Natural killer cell treated with Interleukin-12 subunit alpha and Interleukin-12 subunit beta and Interleukin-15 and Interleukin-18, amount 100 ng/mL, for 72 hours (primary cell): ENCODE measurements at places on chromosomes 6 and 20. TPM values are rescaled to one million over a fixed set of nuclear protein-coding genes. Genes with fewer than 3 reads are reported as not detected.

Gene FAM184A
- 2.1 TPM for total RNA-seq

Gene BMP6
- not detected for total RNA-seq

GRCh38 chr20:62765021-62765420 is 31.3 kb upstream of the MRGBP start:
- no peaks in the 10 kb centered on the region for H3K36me3 ChIP-seq
- H3K27ac ChIP-seq: no peak overlapping the region
- no peak for DNase-seq
- H3K4me3 ChIP-seq: no peak overlapping the region
- H3K4me1 ChIP-seq: no peaks in the 10 kb centered on the region

GRCh38 chr6:32517654-32518445 is 12.2 kb downstream of the HLA-DRB5 start:
- DNase-seq: no peak
- H3K36me3 ChIP-seq: no peaks in the 10 kb centered on the region
- H3K27me3 ChIP-seq: peaks cover 8% of the 10 kb centered on the region
- no peak overlapping the region for H3K4me3 ChIP-seq
- no peak overlapping the region for H3K27ac ChIP-seq

DNA sequence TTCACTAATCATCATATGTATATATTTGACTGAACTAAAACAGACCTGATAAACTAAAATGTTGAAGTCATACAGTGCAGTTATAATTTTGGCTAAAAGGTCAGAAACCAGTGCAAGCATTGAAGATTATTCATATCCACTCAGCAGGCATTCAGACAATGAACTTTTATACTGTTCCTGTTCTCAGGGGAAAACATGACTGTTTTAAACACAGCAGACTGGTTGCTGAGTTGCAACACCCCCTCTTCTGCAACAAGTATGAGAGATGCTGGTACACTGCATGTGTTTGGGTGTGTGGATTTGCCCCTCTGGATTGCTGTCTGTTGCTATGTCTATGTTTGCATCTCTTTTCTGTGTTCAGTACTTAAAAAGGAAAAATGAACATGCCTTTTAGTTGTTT is 206.8 kb downstream of the EYA4 start:
- no peak overlapping the region for H3K27ac ChIP-seq
- H3K27me3 ChIP-seq: no peaks in the 10 kb centered on the region
- H3K36me3 ChIP-seq: no peaks in the 10 kb centered on the region
- DNase-seq: no peak
- H3K4me1 ChIP-seq: no peaks in the 10 kb centered on the region

- DNase-seq: no peak
- H3K4me1 ChIP-seq: peaks cover 66% of the 10 kb centered on the region
- no peaks in the 10 kb centered on the region for H3K36me3 ChIP-seq
- peak overlapping the region; percentile 85 for H3K27ac ChIP-seq
- peak overlapping the region; percentile 16 for H3K4me3 ChIP-seq
- H3K27me3 ChIP-seq: peaks cover 9% of the 10 kb centered on the region
These were observed 164.6 kb upstream of the CDYL start for GRCh38 chr6:4611429-4612129.

DNA sequence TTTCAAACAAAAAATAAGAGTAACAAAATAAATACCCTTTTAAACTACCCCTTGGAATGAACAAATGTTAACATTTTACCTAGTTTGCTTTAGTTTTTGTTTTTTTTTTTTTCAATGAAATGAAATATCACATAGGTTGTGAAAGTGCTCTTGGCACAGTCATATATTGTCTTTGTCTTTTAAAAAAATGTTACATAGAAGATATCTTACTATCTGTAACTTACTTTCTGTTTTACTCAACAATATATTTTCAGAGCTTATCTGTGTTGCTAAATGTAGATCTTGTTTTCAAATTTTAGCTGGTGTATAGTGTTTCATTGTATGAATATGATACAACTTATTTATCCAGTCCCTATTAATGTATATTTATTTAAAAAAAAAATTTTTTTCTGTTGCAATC is 8.6 kb downstream of the CEP57L1 start:
- DNase-seq: no peak
- H3K4me1 ChIP-seq: peaks cover 2% of the 10 kb centered on the region
- H3K4me3 ChIP-seq: no peak overlapping the region
- H3K27ac ChIP-seq: no peak overlapping the region
- no peaks in the 10 kb centered on the region for H3K27me3 ChIP-seq

- no peak overlapping the region for H3K27ac ChIP-seq
- H3K36me3 ChIP-seq: no peaks in the 10 kb centered on the region
- no peaks in the 10 kb centered on the region for H3K27me3 ChIP-seq
- no peaks in the 10 kb centered on the region for H3K4me1 ChIP-seq
These were observed 260.6 kb upstream of the SASH1 start for GRCh38 chr6:148082044-148082443.

DNA sequence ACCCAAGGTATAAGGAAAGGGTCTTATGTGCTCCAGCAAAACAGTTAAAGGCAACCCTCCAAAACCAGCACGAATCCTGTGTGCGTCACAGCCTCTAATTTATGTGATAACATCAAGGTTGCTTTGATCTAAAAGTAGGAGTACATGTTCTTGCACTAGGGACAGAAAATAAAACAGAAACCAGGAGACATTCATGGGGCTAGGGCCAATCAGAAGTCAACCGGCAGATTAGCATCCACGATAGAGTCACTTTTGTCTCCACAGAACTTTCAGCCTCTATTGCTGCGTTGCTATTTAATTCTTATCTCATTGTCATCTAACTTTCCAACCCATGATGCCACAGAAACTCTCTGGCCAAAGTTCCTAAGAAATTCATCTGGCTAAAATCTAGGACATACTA is 178.8 kb upstream of the PTCHD4 start:
- H3K27me3 ChIP-seq: no peaks in the 10 kb centered on the region
- H3K27ac ChIP-seq: no peak overlapping the region
- H3K4me1 ChIP-seq: no peaks in the 10 kb centered on the region
- H3K4me3 ChIP-seq: no peak overlapping the region
- DNase-seq: no peak
- peaks cover 6% of the 10 kb centered on the region for H3K36me3 ChIP-seq

Gene PRDM13
- total RNA-seq: not detected

- no peak overlapping the region for H3K27ac ChIP-seq
- H3K4me1 ChIP-seq: no peaks in the 10 kb centered on the region
- H3K36me3 ChIP-seq: peaks cover 6% of the 10 kb centered on the region
- peaks cover 57% of the 10 kb centered on the region for H3K27me3 ChIP-seq
These were observed 9.1 kb downstream of the ANKRD60 start for GRCh38 chr20:58219342-58219700.

DNA sequence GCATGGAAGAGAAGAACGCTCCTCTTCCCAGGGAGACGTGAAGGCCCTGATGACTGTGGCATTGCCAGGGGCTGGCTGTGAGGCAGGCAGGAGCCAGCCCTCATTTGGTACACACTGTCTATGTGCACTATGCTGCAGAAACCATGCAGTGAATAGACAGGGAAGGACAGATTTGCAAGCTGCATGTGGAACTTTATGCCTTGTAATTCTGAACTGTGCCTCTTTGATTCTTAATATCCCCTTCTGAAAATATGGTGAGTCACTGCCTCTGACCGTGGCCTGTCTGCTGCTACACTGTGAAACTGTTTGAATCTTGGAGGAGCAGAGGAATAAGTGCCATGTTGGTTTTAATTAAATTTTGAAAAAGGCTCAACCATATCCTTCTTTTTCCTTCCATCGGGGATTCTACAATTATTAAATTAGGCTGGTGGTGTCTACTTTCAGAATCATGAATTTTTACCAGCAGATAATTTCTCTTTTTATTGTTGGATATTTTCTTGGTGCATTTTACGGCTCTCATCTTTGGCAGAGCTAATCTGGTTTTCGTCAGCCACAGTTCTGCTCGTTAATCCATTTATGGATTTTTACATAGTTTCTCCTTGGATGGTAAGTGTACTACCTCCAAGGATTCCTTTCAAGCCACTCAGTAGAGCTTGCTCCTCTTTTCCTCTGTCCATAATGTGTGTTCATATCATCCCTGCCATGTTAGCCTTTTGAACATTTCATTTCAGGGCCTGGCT is 301.0 kb upstream of the SLC35B3 start:
- H3K4me1 ChIP-seq: no peaks in the 10 kb centered on the region
- no peaks in the 10 kb centered on the region for H3K27me3 ChIP-seq
- H3K36me3 ChIP-seq: peaks cover 14% of the 10 kb centered on the region
- DNase-seq: no peak
- H3K4me3 ChIP-seq: no peak overlapping the region

DNA sequence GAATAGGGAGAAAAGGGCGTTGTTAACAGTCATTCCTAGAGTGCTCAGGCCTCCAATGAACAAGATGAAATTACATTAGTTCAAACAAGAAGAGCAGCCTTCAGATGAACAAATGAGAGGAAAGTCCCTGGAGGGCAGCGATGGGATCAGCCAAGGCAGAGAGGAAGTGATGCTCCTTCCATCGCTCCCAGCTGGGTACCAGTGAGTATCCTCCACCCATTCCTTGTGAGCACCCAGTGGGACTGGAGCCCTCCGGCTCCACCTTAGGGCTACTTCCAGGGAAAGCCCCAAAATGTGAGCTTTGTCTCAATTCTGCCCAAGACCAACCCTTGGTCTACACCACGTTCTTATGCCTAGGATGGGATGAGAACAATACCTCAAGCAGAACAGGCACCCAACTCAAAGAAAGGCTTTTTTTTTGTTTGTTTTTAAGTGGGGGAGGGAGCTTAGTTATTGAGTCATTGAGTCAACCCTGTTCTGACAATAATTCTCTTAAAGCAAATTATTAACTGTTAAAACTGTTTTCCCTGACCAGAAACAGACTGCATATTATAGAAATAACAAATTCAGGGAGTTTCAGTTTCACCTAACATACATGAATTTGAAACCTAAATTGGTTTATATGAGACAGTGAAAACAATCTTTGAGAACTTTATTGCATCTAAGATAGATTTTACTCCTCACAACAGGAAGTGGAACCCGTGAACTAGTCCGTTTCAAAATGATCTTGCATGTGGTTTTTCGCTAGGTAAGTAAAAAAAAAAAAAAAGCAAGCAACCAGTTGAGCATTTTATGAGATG is 106.9 kb downstream of the IPCEF1 start:
- H3K4me1 ChIP-seq: peaks cover 77% of the 10 kb centered on the region
- no peaks in the 10 kb centered on the region for H3K27me3 ChIP-seq
- no peak for DNase-seq
- H3K27ac ChIP-seq: peak overlapping the region; percentile 92
- H3K36me3 ChIP-seq: peaks cover 14% of the 10 kb centered on the region

Gene GABRR1
- not detected for total RNA-seq

Gene FAM83D
- total RNA-seq: 25.0 TPM

GRCh38 chr6:5439749-5440148 is 178.4 kb downstream of the FARS2 start:
- H3K36me3 ChIP-seq: peaks cover 23% of the 10 kb centered on the region
- H3K27ac ChIP-seq: no peak overlapping the region
- no peaks in the 10 kb centered on the region for H3K27me3 ChIP-seq

Gene RNF182
- total RNA-seq: not detected

- no peak overlapping the region for H3K27ac ChIP-seq
- no peaks in the 10 kb centered on the region for H3K27me3 ChIP-seq
- H3K36me3 ChIP-seq: no peaks in the 10 kb centered on the region
- H3K4me3 ChIP-seq: no peak overlapping the region
- DNase-seq: no peak
These were observed 239.2 kb downstream of the TPBG start for GRCh38 chr6:82602776-82603175.

DNA sequence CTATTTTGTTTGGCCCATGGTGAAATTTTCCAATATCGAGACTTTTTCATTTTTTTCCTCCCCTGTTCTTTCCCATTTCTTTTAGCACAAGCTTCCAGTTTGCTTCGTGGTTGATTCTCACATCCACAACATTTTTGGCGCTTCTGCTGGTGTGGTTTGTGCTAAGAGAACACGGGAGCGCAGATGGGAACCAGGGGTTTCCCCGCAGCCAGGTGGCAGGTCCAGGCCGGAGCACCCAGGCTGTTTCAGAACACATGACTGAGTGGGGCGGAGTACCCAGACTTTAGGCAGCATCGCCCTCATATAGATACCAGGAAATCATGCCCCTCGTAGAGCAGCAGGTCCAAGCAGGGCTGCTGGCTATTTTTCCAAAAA is 58.0 kb downstream of the SYTL3 start:
- no peak overlapping the region for H3K4me3 ChIP-seq
- H3K36me3 ChIP-seq: peaks cover 12% of the 10 kb centered on the region
- peaks cover 22% of the 10 kb centered on the region for H3K4me1 ChIP-seq
- DNase-seq: no peak

Gene MYH7B
- total RNA-seq: 0.19 TPM

DNA sequence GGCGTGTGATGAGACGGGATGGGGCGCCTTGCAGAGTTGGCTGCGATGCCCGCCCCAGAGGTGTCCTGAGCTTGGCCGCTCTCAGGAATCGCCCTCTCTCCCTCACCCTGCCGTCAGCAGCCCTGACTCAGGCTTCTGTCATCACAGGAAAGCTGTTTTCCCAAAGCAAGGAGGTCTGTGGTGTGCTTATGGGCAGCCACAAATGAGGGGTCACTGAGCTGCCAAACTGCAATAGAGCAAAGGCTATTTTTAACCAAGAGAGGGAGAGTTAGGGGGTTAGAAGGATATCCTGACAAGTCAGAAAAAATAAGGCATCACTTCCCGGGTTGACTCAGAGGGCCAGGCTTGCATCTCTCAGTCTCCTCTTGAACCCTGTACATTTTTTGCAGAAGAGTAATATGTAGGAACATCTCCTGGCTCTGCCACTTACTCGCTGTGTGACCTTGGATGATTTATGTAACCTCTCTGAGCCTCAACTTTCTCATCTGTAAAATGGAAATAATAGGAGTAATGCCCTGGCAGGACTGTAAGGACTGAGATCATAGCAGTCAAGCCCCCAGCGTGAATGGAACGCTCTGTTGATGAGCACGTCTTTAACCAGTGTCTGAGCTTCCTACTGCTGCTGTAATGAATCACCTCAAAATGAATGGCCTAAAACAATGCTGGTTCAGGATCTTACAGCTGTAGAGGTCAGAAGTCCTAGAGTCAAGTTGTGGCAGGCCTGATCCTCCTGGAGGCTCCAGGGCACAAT is 181.9 kb downstream of the NFATC2 start:
- H3K27me3 ChIP-seq: no peaks in the 10 kb centered on the region
- peaks cover 12% of the 10 kb centered on the region for H3K36me3 ChIP-seq
- DNase-seq: no peak
- H3K4me3 ChIP-seq: no peak overlapping the region

GRCh38 chr6:148203970-148204369 is 138.7 kb upstream of the SASH1 start:
- peaks cover 44% of the 10 kb centered on the region for H3K27me3 ChIP-seq
- H3K4me1 ChIP-seq: peaks cover 23% of the 10 kb centered on the region
- H3K4me3 ChIP-seq: peak overlapping the region; percentile 48
- H3K36me3 ChIP-seq: peaks cover 17% of the 10 kb centered on the region

Gene COL9A3
- not detected for total RNA-seq

Gene GMPR
- 3.9 TPM for total RNA-seq

- no peaks in the 10 kb centered on the region for H3K36me3 ChIP-seq
- no peaks in the 10 kb centered on the region for H3K4me1 ChIP-seq
- H3K4me3 ChIP-seq: no peak overlapping the region
- no peak overlapping the region for H3K27ac ChIP-seq
These were observed 43.8 kb upstream of the RSPO4 start for GRCh38 chr20:1045860-1046418.

DNA sequence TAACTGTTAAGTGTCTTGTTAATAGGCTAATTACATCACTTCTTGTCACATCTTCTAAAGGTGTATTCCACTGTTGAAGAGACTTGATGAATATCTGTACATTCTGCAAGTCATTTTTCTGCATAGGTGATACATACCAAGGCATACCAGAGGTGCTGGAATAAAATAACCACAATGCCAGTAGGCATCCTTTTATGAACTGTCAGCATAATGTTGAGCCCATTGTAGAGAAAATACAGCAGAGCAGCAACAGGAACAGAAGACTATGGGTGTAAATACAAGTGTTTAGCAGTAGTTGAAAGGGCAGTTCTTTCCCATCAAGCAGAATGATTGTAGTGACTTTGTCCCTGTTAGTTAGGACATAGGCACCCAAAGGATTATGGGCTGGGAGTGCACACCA is 44.4 kb upstream of the ZNF337 start:
- H3K4me3 ChIP-seq: no peak overlapping the region
- DNase-seq: no peak
- no peaks in the 10 kb centered on the region for H3K36me3 ChIP-seq
- peaks cover 9% of the 10 kb centered on the region for H3K4me1 ChIP-seq
